Activated CD8-positive, alpha-beta memory T cell treated with anti-CD3 and anti-CD28 coated beads, Interleukin-2, amount 10 ng/mL, durations not matched to agents 7 days and 5 days (primary cell): ENCODE measurements at places on chromosomes 6 and 20.

GRCh38 chr20:9409352-9409751 lies 105.0 kb upstream of the LAMP5 start:
- DNase-seq, result no peak

GRCh38 chr6:121767211-121767610 lies 331.8 kb downstream of the GJA1 start:
- DNase-seq, result no peak

DNA sequence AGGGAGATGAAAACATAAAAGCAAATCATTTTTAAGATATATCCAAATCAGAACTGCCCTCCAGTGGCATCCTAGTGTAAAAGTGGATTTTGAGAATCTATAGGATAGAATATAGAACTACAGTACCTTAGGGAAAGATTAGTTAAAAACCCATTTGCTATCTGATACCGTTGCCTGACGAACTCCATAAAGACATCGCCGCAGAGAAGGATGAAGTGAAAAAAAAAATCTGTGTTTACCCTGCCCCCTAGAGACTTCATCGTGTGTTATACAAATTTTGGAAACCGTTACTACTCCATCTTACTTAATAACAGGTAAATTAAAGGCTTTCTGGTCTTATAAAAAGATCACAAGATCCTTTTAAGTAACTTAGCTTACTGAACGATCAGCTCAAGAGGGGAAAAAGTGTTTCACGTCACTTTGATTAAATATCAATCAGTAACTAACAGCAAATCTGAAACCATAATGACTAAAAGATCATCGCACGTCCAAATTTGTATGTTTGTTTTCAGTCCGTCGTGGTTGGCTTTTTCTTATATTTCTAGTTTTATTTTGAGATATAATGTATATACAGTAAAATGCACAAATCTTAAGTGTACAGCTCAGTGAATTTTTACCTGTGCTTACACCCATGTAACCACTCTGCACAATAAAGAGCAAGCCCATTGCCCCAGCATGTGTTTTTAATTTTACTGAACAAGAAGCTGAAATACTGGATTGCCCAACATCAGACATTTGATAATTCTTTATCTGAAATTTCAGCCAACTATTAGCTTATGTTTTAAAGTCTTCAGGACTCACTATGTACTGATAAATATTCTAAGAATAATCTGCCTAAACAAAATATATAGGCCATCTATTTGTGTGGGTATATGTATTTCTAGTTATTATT lies 881 bp upstream of the MCM3 start:
- no peak for DNase-seq

- DNase-seq, result no peak
These were observed 132.2 kb upstream of the SCGN start for GRCh38 chr6:25519856-25520255.

DNA sequence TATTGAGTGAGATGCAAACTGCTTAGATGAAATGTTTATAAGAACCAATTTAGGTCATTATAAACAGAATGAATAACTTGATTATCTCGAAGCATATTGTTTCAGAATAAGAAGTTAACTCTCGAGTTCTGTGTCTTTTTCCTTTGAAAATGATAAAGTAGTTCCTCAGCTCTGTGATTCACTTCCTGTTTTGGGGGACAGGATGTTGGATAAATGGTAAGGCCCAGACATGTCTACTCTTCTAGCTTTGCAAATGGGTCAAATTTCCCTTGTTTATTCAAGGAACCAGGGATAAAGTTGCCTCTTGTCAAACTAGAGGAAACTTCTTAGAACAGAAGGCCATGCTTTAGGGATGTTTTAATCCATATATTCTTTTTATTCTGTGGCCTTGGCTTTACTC lies 246.9 kb downstream of the SOX4 start:
- no peak for DNase-seq

DNA sequence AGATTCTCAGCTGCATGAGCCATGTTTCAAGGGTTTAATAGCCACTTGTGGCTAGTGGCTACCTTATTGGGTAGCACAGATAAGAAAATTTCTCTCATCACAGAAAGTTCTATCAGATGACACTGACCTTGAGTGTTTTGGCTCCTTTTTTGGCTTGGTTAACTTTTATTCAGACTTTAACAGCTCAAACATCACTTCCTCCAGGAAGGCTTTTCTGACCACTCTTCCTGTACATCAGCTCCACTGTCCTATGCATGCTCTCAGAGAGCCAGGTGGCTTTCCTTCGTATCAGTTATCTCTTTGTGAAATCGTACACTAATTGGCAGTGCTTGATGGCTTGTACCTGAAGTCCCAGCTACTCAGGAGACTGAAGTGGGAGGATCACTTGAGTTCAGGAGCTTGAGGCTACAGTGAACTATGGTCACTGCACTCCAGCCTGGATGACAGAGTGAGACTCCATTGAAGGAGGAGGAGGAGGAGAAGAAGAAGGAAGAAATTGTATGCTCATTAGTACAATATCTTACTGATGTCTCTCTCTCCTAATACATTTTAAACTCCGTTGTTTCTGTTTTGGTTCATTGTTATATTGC lies 10.7 kb downstream of the MAFB start:
- DNase-seq, result no peak

DNA sequence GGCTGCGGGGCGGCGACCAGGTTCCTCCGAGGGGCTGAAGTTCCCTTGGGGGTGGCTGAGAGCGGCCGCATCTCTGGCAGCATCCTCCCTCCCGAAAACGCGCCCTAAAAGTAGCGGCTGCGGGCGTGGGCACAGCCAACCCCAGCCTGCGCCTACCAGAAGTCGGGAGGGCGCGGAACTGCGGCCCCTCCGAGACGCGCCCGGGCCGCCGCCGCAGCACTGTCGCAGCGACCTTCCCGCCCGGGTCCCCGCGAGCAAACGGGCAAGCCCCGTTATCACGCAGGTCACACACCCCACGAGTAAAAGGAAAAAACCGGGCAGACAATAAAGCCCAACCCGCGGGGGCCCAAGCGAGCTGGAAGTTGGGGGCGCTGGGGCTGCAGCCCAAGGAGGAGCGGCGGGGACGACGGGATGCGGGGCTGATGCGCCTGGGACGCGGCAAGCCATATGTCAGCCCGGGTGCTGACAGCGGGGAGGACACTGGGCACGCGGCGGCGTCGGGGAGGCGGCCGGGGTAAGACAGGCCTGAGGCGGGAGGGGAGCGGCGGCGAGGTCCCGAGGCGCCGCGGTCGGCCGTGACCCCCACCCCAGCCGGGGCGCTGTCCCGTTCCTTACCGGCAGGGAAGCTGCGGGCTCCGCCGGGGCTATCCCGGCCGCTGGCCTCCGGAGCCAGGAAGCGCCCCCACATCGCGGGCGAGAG lies 659 bp downstream of the CEP85L start:
- DNase-seq, result peak; percentile 65

DNA sequence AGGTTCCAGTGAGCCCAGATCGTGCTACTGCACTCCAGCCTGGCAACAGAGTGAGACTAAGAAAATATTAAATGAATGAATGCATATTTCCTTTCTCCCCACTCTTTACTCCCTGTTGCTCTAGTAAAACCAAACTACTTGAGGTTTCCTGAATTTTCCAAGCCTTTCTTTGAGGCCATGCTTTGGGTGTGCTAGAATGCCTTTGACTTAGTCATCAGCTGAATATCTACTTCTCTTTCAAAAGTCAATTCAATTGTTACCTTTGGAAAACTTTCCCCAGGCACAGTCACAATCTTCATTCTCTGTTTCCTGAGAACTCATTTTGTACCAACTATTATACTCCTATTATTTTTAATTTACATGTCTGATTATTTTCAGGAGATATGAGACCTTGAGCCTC lies 27.5 kb upstream of the CEP85L start:
- no peak for DNase-seq

DNA sequence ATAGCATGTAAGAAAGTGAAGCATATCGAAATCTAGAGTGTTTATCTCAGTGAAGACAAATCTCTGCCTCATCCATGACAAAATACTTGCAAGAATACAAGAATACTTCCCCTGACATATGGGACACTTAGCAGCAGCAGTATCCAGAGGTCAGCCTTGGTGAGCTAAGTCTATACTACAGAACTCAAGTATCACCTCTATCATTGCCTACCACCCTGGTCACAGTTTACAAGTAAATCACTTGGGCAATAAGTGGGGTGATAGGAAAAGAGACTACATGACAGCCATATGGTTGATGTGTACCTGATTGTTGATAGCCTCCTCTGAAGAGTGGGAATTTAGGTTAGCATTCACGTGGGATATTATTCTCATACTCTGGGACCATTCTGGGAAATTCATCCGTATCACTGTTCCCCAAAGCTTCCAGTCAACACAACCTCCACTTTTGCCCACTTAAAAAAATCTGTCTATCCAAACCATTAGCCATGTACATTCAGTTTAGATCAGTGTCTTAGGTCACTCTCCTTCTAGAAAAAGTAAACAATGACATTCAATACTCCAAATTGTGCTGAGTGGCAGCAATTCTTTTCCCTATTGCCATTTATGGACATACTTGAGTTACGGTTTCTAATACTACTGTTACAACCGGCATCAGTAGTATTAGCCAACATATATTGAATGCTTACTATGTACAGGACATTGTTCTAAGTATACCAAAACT lies 118.2 kb upstream of the PRSS16 start:
- no peak for DNase-seq

DNA sequence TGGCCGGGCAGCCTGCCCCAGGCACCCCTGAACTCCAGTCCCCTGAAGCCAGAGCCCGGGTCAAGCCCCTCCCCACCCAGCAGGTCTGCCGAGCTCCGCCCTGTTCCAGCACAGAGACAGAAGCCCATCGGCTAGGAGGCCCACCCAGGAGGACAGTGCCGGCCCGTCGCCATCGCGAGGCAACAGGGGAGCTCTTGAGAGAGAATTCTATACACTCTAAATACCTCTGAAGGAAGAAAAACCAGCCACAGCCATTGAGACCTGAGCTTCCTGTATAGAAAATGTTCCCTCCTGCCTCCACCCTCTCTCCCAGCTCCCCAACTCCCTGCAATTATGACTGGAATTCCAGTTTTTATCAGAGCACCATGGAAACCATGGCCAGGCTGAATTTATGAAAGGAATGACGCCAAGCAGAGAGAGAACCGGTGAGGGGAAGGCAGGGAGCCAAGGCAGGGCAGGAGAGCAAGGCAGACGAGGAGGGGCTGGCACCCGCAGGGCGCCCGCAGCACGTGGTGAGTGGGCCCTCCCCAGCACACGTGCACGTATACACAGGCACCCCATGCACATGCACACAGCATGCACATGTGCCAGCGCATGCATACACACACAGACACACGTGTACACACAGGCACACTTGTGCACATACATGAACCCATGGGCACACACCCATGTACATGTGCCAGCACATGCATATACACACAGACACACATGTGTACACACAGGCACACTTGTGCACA lies 27.6 kb upstream of the MRGBP start:
- no peak for DNase-seq

DNA sequence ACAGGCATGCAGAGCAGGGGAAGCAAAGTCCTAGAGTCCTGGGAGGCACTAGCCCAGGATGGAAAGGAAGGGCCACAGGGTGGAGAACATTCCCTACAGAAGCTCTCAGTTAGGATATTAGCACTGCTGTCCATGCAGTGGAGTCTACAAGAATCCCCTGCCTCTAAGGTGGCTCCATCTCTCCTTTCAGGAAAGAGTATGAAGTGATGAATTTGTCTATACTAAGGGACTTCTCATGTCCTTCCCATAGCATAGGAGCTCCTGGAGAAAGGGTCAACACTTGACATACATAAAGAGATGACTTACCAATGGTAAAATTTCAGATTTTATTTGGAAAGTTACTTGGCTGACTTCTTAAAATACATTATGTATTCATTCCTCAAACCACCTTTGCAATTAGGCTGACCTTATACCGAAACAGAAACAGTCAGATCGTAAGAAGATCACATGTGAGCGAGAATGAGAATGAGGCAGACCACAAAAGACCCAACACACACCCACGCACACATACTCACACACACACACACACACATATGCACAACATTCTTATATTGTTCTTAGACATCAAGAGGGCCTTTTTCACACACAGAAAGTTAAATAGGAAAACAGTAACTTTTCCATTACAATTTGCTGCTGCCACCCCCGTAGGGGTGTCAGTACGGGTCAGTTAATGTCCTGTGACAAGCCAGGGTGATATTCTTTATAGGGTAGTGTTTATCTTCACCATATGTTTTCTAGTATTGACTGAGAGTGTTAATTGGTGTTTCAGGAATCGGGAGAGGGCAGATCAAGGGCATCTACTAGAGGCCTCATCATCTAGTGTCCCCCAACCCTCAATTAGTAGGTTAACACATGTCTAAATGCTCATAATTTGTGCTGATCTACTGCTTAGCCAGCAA lies 159.4 kb downstream of the FAXC start:
- peak; percentile 46 for DNase-seq

DNA sequence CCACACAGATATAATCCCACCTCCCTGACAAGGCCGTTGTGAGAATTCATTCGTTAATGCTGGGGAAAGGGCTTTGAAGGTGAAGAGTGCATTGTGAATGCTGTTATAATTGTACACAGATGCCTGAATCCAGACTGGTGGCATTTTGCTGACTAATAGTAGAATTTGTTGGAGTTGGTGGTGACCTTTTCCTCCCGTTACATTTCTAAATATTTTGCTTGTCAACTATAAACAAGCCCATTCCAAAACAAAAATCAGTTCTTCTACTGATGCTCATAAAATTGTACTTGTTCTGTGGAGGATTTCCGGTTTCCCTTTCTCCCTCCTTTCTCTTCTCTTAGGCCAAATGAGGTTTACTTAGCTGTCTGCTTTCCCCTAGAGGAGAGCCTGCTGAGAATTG lies 253.1 kb upstream of the SUPT3H start:
- DNase-seq, result no peak

- DNase-seq, result no peak
These were observed 31.7 kb downstream of the PLEKHG1 start for GRCh38 chr6:150631283-150631983.

DNA sequence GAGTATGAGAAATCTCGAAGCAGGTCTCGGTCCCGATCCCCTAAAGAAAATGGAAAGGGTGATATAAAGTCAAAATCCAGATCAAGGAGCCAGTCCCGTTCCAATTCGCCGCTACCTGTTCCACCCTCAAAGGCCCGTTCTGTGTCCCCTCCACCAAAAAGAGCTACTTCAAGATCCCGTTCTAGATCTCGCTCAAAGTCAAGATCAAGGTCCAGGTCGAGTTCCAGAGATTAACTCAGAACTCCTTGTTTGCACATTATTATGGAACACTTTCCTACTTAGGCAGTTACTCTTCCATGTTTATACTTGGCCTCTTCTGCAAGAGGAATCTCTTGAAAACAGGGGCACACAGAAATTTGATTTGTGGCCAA lies 3.1 kb downstream of the SRSF6 start:
- no peak for DNase-seq

- no peak for DNase-seq
These were observed 117.1 kb upstream of the FBXL4 start for GRCh38 chr6:99064834-99065233.
